ENCODE measurements at places on chromosomes 7 and 10.

GRCh38 chr7:70159121-70159520 is 560.8 kb downstream of the AUTS2 start:
- DNase-seq: no peak

GRCh38 chr10:3579845-3580244 is 205.2 kb downstream of the KLF6 start:
- no peak for DNase-seq

DNA sequence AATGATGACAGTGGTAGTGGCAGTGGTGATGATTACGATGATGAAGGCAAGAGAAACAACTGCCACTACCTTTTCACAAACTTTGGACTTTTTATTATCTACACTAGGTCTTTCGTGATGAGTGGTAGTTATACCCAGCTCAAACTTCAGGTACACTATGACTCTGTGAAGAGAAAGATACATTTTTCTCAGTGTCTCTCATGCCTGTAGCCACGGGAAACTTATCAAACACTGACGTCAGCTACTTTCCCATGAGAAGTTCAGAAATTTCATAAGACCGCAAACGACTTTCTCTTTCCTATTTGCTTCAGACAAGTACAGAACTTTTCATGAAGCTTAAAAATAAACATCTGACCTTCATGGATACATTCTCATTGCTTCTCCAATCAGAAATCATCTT is 57.0 kb downstream of the CALD1 start:
- DNase-seq: no peak

DNA sequence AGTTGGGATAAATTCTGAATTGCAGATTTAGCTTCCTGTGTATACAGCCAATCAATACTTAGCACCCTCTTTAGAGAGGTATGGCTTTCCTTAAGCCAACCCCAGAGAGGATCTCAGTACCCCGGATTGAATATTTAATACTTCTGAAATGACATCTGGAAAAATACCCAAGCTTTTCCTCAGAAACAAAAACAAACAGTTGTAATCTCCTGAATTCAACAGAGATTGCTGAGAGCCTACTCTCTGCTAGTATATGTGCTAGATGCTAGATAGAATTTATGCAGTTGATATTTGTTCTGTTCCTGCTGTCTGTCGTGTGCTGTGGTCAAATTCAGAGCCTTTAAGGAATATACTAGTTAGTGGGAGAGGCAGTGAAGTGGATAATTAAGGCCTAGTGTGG is 21.1 kb downstream of the STARD3NL start:
- no peak for DNase-seq

DNA sequence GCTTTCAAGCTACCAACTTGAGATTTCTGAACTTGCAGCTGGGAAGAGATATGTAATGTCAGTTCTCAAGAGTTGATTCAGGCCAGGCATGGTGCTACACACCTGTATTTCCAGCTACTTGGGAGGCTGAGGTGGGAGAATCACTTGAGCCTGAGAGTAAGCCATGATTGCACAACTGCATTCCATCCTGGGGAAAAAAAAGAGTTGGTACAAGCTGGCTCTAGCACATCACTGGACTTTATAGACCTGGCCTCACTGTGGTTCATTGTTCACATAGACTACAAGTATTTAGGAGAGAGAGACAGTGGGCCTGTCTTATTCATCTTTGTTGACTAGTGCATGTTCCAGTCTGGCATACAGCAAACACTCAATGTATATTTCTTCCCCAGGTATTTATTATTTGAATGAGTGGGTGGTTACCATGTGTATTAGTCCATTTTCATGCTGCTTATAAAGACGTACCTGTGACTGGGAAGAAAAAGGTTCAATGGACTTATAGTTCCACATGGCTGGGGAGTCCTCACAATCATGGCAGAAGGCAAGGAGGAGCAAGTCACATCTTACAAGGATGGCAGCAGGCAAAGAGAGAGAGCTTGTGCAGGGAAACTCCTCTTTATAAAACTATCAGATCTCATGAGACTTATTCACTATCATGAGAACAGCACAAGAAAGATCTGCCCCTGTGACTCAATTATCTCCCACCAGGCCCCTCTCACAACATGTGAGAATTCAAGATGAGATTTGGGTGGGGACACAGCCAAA is 176.5 kb downstream of the PFKFB3 start:
- DNase-seq: no peak

DNA sequence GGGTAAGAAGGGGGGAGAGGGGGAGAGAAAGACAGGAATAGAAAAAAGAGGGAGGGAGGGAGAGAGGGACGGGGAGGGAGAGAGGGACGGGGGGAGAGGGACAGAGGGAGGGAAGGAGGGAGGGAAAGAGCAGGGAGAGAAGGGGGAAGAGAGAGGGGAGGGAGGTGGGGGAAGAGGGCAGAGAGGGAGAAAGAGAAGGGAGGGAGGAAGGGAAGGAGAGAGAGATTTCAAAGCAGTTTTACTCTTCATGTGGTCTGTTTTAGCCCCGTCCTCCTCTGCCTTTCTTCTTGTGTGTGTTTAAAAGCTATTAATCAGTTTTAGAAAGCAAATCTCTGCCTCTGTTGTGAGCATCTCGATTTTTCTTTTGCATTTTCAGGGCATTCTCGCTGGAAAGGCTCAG is 237.0 kb downstream of the WDR37 start:
- no peak for DNase-seq

GRCh38 chr10:124288928-124289850 is 129.5 kb downstream of the OAT start:
- DNase-seq: no peak

DNA sequence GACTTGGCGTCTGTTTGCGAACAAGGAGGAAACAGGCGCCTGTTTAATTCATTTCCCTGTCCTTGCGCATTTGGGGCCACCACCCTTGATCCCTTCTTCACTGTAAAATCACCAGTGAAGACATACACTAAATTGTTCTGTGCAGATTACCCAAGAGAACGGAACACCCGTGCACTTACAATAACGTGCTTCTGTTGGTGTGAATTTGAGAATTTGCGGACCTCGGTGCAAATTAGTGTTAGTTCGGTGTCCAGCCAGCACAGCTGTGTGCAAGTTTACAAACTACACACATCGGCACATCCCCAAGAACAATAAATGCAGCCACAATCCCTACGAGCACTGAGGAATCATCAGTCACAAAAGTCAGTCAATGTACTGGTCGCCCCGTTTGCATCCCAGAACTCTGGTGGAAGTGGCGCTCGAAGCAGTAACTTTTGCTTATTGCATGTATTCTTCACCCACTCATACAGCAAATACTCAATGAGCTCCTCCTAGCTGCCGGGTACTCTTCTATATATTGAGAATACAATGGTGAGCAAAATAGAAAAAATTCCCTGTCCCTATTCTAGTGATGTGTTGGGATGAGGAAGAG is 786 bp upstream of the CNOT4 start:
- DNase-seq: peak; percentile 5

GRCh38 chr10:114477285-114477684 is 73.0 kb upstream of the AFAP1L2 start:
- DNase-seq: no peak

DNA sequence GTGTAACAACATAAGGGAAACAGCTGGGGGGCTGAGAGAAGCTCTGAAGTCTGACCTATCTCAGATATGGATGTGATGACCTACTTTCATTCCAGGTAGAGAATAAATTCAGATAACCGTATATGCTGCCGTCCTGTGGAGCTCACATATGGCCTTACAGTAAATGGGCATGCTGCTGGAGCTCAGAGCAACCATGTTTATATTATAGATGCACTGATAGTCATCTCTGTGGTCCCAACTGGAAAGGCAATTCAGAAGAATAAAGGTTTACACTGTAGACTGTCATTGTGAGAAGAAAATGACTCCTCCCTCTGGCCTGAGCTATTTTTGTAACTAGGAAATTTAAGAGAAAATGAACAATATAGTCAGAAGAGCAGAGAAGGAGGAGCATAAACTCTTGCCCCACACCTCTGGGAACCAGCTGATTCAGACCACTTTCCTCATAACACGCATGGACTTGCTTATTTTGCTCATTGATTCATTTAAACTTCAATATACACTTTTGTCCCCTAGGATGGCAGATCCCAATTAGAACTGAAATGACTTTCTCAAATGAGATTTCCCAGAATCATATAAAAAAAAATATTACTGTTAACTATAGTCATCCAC is 69.9 kb upstream of the NXPH1 start:
- no peak for DNase-seq

DNA sequence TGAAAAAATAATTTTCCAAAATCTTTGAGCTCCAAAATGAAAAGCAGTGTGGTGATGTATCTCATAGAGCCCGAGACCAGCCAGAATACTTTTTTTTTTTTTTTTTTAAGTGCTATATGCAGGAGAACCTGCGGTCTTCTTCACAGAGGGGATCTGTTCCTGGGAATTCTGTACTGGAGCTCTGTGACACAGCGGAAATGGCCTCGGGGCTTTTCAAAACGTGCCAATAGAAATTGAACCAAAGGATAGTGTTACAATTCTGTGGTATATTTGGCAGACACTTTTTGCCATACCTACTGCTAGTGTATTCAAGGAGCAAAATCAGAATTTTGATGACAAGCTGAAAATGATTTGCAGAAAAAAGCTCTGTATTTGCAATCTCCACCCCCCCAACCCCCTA is 1429.3 kb upstream of the LRRTM3 start:
- no peak for DNase-seq

- no peak for DNase-seq
Measured at GRCh38 chr7:26646336-26647048, 217.9 kb downstream of the SKAP2 start.

- DNase-seq: no peak
Measured at GRCh38 chr7:149713061-149713730, 60.2 kb downstream of the ZNF467 start.

- DNase-seq: no peak
Measured at GRCh38 chr10:78475437-78475836, 441.8 kb downstream of the RPS24 start.

DNA sequence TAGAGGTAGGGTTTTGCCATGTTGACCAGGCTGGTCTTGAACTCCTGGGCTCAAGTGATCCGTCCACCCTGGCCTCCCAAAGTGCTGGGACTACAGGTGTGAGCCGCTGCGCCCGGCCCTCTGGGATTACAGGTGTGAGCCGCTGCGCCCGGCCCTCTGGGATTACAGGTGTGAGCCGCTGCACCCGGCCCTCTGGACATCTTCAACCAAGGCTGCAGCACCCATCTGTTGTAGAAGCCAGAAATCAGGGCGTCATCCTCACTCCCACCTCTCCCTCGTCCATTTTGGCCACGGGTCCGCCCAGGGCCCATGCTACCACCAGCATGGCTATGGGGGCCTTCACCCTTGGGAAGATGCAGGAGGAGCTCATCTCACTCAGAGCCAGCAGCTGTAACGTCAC is 38.5 kb upstream of the EBF3 start:
- DNase-seq: no peak

- no peak for DNase-seq
Measured at GRCh38 chr10:3623746-3624145, 161.3 kb downstream of the KLF6 start.

- DNase-seq: no peak
Measured at GRCh38 chr7:146129296-146129695, 12.7 kb downstream of the CNTNAP2 start.

GRCh38 chr7:47264021-47264651 is 317.8 kb downstream of the TNS3 start:
- DNase-seq: no peak

DNA sequence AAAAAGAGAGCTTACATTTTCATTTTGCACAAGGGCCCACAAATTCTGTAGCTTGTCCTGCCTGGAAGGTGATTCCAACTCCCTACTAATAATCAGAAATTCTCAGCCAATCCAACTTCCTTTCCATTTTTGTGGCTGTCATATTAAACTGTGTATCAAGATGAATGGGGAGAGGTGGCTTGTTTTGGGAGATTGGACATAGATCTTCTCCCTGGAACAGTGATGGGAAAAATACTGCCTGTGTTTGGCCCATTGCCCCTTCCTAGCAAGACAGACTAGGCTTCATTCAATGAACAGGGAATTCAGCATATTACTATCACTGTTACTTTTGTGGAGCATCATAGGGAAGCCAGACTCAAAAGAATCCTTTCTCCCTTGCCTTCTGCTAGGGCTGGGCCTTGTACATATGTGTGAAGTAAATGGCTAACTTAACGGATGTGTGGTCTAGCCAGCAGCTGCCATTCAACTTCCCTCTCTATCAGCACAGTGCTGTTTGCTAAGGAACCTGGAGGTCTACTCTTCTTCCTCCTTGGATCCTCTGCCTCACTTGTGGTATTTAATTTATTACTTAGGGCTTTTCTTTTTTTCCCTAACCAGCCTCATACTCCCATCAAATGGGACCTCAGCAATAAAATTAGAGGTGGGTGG is 326.0 kb downstream of the BICC1 start:
- DNase-seq: no peak

- no peak for DNase-seq
Measured at GRCh38 chr7:155277385-155277994, 20.2 kb upstream of the INSIG1 start.

GRCh38 chr7:29825775-29826529 is 19.6 kb downstream of the WIPF3 start:
- DNase-seq: no peak

DNA sequence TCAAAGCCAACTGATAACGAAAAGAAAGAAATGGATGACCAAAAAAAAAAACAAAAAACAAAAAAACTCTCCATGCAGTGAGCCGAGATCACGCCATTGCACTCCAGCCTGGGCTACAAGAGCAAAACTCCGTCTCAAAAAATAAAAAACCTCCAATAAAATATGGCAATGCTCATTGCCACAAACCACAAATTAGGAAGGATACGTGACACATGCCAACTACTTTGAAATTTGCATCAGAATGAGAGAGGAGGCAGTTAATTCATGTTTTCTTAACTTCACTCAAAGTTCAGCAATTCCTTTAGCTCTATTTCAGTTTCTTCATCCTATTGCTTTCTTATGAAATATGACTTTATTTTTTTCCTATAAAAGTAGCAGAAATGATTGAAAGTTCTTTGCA is 398.1 kb upstream of the C7orf33 start:
- no peak for DNase-seq

DNA sequence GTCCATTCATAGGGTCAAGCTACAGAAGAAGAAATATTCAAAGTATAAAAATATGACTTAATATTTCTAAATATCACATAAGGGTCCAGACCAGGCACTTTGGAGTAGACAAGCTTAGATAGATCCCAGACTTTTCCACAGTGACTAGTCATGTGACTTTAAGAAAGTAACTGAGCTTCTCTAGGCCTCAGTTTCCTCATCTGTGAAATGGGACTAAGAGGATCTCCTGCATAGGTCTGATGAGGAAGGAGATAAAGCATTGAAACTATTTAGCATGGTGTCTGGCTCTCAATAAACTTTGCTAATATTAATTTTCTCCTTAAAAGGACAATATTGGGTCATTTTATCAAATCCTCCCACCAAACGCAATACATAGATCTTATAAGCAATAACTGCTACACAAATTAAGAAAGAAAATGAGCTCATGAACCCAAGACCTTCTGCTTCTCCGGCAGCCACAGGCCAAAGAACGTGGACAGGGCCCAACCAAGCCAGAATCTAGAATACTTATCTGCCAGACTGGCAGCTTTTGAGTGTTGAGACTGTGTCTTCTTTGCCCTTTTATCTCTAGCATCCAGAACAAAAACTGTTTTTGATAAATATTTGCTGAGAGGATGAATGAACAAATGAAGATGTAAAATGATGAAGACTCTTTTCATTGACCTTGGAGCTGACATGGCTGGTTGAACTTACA is 1.6 kb upstream of the TARP start:
- DNase-seq: no peak

All from renal cortex interstitium (tissue), 15 donors.